CD8-positive, alpha-beta memory T cell (primary cell): ENCODE measurements at places on chromosomes 6 and 20. TPM values are rescaled to one million over a fixed set of nuclear protein-coding genes. Genes with fewer than 3 reads are reported as not detected.

PKIB gene
- polyA plus RNA-seq: 0.98 TPM

MMP24 gene
- polyA plus RNA-seq: 0.18 TPM

DEFB119 gene
- not detected for polyA plus RNA-seq

MYCT1 gene
- polyA plus RNA-seq: not detected

ADGRF4 gene
- not detected for polyA plus RNA-seq

SLA2 gene
- 15.0 TPM for polyA plus RNA-seq
